ENCODE measurements at places on chromosomes 6 and 20.

DNA sequence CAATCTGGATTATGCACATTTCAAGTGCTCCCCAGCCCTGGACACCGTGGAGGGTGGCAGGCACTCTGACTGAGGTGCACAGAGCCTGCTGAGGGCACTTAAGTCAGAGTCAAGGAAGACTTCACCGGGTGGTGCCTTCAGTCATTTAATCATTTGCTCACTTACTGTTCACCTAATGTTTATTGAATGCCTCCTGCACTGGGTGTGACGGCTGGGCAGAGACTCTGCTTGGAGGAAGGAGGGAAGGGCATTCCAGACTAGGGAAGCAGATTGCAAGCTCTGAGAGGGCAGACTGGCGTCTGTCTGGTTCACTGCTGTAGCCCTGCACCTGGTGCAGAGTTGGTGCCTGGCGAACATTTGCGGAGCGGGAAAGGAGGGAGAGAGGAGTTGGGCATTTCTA, 54.2 kb upstream of the FAM83D start:
- DNase-seq = no peak

- DNase-seq = no peak
These were observed 392.3 kb upstream of the RUNX2 start for GRCh38 chr6:44935693-44936300.

- DNase-seq = no peak
These were observed 360.1 kb downstream of the TAF4 start for GRCh38 chr20:61705386-61706258.

DNA sequence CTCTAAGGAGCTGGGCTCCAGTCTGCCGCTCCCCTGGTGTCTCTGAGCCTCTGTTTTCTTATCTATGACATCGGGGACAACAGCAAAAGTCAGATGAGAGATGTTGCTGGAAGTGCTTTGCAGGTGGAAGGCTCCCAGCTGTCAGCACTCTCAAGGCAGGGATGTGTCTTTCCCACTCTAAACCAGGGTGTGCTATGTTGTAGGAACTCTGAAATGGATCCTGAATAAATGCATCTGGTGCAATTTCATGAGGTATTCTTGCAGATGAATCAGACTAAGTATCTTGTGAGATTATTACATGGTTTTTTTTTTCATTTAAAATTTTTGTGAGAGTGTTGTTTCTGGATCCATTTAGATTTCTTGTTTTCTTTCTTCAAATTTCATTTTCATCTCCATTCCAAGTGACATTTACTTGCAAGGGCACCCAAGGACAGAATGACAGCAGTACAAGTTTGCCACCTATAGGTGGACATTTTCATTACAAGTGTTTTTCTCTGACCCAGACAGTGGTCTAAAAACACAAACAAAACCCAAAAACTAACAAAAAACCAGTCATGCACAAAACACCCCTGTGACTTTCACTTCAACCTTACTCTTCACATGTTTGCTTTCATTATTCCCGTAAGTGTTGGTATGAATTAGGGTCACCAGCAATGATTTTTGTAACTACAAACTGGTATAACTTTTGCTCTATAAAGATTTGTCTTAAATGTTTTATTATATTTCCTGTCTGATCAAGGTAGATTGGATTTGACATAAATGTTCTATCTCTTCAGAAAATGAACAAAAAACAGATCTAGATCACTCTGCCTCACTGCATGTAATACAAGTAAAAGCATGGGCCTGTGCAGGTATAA, 14.7 kb upstream of the SIM1 start:
- no peak for DNase-seq

GRCh38 chr6:143200167-143200770, 139.6 kb downstream of the AIG1 start:
- no peak for DNase-seq

- DNase-seq = no peak
These were observed 56.5 kb upstream of the DACT2 start for GRCh38 chr6:168376120-168376519.

GRCh38 chr6:107612762-107613415, 123.0 kb downstream of the SOBP start:
- no peak for DNase-seq

- no peak for DNase-seq
These were observed 191.9 kb downstream of the ISM1 start for GRCh38 chr20:13412806-13413445.

GRCh38 chr6:6843057-6843627, 254.6 kb downstream of the LY86 start:
- no peak for DNase-seq

DNA sequence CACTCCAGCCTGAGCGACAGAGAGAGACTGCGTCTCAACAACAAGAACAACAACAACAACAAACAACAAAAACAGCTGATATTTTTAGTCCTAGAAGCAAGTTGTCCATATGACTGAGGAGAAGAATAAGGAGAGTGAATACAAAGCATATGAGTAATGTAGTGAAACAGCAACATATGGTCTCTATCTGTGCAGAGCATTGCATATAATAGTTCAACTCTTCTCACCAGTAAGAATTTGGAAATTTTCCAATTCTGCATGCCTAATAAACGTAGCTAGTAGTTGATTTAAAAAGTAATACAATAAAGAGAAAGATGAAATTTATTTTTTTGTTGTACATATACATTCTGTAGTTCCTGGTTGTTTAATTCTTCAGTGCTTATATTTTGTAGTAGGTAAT, 129.7 kb upstream of the FAM83B start:
- DNase-seq = no peak

DNA sequence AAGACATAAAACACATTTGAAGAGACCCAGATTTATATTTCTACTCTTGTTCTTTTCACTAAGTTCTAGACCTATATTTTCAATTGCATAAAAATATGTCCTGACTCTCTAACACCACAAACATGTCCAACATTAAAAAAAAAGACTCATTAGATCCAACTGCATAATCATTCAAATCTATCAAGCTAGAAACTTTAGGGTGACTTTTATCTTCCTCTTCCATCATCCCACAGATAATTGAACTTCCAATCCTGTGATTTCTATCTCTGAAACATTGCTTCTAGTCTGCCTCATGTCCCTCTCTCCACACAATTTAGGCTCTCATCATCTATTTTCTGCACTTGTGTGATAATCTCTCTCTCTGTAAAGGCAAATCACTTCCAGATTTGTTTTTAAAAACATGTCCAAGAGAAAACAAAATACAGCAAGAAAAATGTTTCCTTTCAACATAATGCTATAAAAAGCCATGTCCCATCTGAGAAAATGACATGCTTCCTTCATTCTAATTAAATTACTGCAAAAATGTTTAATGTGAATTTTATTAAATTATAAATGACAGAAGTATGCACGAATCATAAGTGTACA, 615.9 kb downstream of the RNF144B start:
- DNase-seq = no peak

DNA sequence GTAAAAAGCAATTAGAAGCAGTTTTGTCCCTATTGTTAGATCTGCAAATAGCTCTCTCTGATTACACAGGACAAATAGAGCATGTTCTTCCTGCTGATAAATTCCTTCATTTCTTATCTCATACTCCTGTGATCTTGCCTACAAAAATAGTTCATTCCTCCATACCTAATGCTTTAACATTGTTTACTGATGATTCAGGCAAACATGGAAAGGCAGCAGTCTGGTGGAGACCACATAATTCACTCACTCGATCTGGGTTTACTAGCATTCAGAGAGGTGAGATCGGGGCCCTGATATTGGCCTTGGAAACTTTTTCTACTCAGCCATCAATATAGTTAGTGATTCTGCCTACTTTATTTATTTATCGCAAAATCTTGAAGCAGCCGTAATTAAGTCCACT, 20.2 kb downstream of the HLA-DPA1 start:
- DNase-seq = no peak

DNA sequence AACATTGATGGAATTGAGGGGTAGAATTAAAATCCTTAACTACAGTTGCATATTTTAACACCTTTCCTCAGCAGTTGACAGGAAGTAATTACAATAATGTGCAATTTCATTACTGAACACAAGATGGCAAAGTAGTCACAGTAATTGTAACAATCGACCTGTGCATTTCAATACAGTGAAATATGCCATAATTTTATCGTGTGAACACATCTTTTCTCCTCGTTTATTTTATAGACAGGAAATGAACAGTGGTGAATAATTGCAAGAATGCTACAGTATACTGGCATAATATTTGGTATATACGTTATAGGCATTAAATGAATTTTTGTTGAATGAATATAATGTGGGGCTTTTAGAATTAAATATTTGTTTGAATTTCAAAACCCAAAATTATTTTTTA, 25.0 kb downstream of the CYB5R4 start:
- no peak for DNase-seq

GRCh38 chr20:25294459-25295385, 46.8 kb downstream of the PYGB start:
- peak; percentile 87 for DNase-seq

DNA sequence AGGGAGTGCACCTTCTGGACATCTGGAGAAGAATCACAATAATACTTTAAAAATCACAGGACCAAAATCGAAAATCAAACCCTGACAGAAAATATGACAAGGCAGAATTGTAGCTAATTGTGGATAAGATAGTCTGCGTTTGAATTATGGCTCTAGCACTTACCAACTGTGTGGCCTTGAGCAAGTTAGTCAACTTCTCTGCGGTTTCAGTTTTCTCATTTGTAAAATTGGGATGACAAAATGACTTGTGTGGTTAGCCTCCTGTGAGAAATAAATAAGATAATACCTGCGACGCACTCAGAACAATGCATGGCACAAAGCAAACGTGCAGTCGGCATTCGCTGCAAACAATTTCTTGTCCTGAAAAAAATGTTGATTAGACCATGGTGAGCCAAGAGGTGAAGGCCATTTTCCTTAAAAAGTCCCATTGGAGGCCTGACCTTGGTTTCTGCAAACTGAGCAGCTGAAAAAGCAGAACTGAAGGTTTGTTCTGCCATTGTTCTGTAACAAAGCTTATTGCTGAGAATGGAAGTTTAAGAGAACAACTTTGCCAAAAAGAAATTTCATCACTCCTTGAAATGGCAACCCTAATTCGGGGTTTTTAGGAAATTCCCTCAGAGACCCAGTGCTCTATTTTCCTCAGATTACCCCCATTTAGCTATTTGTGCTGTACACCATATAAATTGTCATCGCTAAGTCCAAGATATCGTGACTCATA, 266.3 kb downstream of the ERMARD start:
- DNase-seq = peak; percentile 1

- DNase-seq = no peak
These were observed 36.8 kb upstream of the MRPS18A start for GRCh38 chr6:43724354-43724753.

DNA sequence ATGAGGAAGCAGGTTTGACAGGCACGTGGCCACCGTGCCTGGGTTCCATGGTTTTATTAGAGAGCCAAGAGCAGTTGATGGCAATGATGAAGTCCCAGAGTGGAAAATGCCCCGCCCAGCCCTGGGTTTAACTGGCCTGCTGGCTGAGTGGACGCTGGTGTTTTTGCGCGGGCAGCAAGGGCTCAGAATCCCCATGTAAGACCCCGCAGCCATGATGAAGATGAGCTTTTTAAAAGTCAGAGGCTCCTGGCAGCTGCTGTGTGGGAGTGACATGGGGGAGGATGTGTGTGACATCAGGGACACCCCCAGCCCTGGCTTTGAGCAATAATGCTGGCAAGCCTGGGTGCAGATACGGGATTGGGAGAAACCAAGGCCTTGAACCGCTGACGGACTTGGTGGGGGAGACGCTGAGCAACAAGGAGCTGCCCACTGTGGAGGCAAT, 33.0 kb upstream of the SLCO4A1 start:
- DNase-seq = no peak

- peak; percentile 81 for DNase-seq
These were observed 44.7 kb downstream of the SLC35F1 start for GRCh38 chr6:117951783-117952182.

- no peak for DNase-seq
These were observed 103.3 kb downstream of the YTHDF1 start for GRCh38 chr20:63112491-63113219.

DNA sequence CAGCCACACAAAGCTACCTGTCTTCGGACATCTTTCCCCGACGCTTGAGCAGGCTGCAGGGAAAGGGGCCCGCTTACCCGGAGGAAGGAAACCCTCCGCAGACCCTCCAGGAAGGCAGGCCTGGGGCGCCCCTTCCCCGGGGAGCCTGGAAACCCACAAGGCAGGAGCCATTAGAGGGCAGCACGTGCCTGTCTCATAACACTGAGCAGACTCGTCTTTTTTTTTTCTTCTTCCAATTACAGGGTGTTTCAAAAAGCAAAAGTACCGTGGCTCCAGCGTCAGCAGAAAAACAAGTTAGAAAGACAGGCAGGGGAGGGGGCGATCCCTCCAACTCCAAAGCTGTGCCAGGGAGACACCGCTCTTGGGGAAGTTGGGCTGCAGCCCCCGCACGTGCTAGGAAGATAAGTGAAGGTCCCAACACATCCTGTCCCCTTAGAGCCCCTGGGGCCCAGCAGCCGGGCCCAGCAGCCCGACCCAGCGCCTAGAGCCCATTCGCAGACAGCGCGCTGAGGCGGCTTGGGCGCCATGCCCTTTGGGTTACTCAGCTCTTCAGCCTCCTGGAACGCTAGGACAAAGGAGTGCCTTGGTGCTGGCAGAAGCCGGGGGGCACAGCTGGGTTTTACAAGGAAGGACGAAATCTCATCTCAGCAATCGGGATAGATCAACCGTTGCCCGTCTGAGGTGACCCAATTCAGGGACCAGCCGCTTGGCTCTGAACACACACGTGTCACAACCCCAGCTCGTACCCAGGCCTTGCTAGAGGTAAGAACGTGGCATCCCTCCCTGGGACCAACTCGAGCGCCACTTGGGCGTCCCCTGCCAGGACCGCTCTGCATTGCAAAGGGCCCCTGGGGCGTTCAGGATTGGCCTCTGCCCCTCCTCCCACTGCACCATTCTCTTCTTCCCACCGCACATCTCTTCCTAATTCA, 136.3 kb downstream of the LY86 start:
- DNase-seq = peak; percentile 80

GRCh38 chr6:45420083-45420908, 42.6 kb upstream of the SUPT3H start:
- no peak for DNase-seq

DNA sequence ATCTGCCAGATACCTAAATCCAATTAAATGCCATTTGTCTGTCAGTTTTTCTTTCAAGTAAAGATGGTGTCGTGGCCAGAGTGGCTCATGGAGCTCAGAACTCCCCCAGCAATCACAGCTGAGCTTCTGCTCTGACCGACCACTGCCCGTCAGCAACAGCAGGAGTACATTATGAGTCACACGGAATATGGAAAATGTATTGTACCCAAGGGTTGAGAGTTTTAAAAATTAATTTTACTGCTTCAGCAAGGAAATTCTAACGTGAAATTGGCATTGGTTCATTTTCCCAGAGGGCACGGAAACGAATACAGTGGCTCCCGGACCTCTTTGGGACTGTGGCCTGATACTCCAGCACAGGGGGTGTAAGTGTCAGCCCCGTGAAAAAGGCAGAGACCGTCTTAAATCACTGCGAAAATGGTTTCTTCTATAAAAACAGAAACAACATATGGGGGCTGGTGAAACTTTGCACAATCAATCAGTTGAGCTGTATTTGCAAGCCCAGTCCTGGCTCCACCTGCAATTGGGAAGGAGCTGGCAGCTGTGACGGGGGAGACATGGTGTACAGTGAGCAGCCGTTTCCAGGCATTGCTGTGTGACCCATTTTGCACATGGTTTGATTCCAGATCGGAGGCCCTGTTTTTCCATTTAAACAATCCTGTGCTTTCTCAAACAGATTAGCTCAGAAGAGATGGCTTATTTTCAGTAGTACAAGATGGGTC, 12.8 kb downstream of the NPEPL1 start:
- no peak for DNase-seq

- peak; percentile 71 for DNase-seq
These were observed 318.8 kb downstream of the ZFAND3 start for GRCh38 chr6:38138374-38138773.

GRCh38 chr6:44074813-44075646, 52.2 kb downstream of the MRPL14 start:
- DNase-seq = no peak
